ENCODE measurements at places on chromosomes 16 and 17.

DNA sequence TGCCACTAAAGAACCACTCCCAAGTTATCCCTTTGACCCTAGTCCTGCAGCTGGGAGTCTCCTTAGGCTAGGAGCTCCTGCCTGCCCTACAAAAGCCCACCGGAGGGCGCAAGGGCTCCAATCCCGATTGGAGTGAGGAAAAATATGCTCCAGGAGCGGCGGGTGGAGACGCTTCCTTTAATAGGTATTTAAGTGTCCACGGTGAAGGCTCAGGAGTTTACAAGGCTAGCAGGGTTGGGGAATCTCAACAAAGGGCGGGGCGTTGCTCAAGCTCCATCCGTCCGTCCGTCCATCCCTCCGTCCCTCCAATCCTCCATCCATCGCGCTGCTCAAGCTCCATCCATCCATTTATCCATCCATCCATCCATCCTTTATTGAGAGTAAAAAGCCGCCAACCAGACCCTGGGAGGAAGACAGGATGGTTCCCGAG lies 556 bp upstream of the SPNS1 start:
- DNase-seq: no peak

DNA sequence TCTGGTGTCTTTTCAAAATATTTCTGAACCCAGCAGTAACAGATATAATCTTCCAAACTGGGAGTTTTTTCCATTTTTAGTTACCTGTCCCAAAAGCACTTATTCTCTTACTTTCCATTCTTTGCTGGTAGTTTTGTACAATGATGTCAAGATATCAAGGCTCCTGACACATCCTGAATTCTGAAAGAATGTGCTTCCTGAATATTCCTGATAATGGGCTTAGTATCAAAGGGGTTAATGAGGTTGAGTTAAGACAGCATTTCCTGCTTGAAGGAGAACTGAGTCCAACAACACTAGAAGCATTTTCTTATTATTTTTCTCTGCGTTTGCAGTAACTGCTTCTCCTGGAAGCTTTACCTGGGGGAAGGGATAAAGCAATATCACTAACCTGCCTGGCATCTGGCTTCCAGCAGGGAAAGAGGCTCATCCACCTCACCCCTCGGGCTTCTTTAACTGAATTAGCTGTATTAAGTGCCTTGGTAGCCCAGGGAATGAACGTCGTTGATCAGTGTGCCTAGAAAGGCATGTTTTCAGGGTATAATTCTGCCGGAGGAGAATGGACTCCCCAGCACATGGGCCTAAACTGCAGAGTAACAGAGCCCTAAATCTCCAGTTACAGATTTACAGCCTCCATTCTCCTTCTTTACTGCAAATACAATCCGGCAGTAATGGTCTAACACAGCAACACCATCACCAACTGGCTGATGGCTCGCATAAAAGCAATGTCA lies 134.4 kb downstream of the SNX11 start:
- no peak for DNase-seq

DNA sequence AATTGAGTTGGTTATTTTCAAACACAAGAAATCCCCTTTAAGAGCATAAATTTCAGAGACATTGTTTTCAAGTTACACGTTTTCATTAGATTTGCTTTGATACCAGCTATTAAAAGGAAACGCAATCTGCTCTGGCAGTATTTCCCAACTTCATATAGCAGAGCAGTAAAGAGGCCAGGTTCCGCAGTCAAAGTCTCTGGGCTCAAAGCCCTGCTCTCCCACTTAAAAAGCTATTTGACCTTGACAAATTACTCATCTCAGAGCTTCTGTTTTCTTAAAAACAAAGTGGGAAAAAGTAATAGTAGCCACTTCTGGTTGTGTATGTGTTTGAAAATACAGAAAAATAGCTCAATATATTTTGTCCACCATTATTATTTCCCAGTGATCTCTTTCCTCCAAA lies 89.7 kb upstream of the CDYL2 start:
- DNase-seq: no peak

DNA sequence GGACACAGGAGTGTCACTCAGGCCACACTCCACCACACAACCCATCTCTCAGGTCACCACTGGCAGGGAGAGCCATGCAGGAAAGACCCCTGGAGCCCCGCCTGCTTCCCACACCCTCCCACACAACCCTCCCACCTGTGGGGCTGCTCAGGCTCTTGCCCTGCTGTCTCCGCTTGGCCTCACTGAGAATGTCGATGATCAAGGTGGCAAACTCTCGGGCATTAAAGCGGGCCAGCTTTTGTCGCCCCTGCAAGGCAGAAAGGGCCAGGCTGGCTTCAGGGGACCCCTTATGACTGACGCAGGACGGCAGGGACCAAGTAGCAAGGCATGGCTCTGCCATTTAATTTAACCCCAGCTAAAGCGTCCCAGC lies 8.5 kb downstream of the TP53I13 start:
- no peak for DNase-seq

- no peak for DNase-seq
Observed at GRCh38 chr17:18015593-18015992, 23.4 kb downstream of the ATPAF2 start.

GRCh38 chr16:68781784-68782183 lies 44.7 kb downstream of the CDH1 start:
- DNase-seq: no peak

GRCh38 chr17:29407856-29408255 lies 17.7 kb downstream of the TAOK1 start:
- DNase-seq: no peak

GRCh38 chr17:69093279-69093789 lies 32.6 kb upstream of the ABCA9 start:
- no peak for DNase-seq

DNA sequence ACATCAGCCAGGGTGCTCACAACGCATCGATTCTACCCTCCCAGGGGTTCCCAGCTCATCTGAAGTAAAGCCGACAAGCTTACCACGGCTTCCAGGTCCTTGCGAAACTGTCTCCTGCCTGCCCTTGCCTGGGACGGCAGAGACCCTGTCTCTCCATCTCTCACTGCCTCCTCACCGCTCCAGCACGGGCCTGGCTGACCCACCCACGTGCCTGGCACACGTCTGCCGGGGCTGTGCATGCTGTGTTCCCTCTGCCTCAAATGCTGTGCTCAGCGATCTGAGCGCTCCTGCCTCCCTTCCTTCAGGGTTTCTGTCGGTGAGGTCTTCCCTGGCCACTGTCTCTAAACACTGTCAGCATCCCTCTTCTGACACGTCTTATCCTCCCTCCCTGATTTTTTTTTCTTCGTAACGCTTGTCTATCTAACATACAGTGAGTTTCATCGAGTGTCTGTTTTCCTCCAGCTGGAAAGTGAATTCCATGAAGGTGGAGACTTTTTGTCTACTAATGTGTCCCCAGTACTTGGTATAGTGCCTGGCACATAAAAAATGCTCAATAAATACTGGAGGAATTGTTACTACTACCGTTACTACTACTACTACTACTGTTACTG lies 208.4 kb downstream of the IRF8 start:
- no peak for DNase-seq

GRCh38 chr17:82871056-82871775 lies 31.4 kb upstream of the ZNF750 start:
- DNase-seq: no peak

DNA sequence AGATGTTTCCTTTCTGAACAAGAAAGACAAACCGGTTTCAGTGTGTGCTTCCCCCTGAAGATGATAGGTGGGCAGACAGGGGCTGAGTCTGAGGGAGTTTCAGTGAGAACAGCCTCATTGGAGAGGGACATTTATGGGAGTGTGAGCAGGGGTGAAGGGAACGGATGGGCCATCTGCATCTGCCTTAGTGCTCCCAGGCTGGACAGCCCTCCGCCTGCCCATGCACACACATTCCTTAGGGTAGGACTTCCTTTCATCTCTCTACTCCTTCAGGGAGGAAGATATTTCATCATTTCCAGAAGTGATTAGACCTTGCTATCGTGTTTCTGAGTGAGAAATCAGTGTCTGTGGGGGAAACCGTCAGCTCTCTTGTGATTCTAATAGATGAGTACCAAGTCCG lies 3.8 kb downstream of the SHISA6 start:
- DNase-seq: no peak

DNA sequence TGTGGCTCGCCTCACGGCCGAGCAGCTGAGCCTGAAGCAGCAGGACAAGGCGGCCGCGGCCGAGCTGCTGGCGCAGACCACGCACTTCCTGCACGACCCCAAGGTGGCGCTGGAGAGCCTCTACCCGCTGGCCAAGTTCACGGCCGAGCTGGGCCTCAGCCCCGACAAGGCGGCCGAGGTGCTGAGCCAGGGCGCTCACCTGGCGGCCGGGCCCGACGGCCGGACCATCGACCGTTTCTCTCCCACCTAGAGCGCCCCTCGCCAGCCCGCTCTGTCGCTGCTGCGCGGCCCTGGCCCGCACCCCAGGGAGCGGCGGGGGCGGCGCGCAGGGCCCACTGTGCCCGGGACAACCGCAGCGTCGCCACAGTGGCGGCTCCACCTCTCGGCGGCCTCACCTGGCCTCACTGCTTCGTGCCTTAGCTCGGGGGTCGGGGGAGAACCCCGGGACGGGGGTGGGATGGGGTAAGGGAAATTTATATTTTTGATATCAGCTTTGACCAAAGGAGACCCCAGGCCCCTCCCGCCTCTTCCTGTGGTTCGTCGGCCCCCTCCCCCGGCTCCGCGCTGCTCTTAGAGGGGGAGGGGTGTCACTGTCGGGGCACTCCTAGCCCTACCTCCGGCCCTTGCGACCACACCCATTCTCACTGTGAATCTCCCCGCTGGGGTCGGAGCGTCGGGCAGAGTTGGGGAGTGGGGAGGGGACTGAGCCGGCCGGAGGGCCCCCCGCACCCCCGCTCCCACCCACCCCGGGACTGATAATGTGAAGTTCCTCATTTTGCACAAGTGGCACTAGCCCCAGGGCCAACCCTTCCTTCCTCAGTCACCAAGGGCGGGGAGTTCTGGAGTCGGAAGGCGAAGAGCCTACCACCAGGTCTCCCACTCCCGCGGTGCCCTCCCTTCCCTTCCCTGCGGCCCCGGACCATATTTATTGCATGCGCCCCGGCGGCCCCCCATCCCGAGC lies 4.0 kb downstream of the HIC1 start:
- no peak for DNase-seq

Data from vagina (tissue), 2 donors.